ENCODE measurements at places on chromosomes 13 and 19.

DNA sequence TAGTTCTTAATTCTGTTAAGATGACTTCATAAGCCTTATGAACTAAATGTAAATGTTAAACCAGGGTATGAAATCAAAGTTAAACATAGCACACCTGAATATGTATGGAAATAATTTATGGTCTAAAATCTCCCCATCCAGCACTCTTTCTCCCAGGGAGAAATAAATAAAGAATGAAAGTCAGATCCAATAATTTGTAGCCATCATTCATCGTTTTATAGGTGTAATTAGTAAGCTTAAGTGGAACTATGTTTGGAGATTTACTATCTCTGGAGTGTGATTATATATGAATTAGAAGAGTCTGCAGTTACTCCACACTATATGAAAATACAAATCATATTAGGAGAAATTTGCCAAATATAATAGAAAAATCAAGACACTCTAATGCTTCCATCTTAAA is 405.1 kb downstream of the DACH1 start:
- no peak for DNase-seq

DNA sequence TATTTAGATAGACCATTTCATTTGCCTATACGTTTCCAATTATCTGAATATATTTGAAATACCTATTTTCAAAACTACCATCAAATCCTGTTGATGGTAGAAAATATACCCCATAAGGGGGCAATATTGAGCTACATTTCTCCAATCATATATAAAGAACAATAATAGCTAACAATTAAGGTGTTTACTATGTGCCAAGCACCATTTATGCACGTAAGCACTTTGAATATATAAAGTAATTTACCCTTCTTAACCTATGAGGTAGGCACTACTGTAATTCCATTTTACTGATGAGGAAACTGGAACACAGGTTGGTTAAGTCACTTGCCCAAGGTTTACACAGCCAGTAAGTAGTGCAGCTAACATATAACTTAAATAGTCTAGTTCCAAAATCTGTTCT is 79.2 kb downstream of the UBL3 start:
- no peak for DNase-seq

GRCh38 chr19:43782689-43783231 is 2.0 kb upstream of the KCNN4 start:
- DNase-seq: no peak

DNA sequence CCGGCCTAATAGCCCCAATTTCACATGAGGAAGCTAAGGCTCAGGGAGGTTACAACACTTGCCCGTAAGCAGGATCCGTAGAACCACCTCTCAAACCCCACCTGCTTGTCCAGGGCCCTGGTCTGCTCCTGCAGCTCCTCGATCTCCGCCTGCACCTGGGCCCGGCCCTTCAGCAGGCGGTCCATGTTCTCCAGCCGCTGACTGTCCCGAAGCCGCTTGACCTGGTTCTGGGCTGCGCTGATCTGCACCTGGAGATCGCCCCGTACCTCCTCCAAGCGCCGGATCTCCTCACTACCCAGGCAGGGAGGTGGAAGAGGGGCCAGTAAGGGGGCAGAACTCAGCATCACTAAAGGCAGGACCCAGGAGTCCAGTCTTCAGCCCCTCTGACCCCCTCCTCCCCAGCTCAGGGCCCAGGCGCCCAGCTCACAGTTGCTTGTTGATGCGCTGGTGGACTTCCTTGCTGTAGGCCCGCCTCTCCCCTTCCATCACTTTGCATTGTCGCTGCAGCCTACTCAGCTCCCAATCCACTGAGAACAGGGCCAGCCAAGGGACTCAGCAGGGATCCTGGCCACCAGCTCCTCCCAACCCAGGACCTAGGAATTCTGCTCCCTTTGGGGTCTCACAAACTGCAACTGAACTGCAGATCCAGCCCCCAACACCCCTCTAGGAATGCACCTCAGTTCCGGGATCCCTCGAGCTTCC is 6.9 kb upstream of the EMP3 start:
- no peak for DNase-seq

DNA sequence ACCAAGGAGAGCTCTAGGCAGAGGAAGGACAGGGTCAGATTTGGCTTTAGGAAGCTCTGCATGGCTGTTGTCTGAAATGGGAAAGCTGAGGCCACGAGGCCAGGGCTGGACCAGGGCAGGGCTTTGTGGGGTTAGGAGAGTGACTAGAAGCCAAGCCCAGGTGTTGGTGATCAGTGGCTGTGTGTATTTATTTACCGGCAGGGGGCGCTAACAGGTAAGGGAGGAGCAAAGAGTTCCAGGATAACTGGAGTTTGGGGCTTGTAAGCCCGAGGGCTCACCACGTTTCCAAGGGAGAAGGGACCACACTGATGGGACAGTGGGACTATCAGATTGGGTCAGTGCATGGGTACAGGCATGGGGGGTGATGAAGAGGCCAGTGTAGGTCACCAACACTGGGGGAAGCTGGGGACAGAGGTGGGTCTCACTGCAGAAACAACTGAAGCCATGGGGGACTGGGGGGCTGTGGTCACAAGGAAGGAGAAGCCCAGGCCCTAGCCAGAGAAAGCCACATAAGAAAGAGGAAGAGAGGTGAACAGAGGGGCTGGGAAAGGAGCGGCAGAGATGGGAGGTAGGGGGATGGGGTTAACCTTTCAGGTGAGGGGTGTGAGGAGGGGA is 3.9 kb downstream of the TMEM147 start:
- peak; percentile 26 for DNase-seq

GRCh38 chr13:106109391-106109791 is 426.1 kb downstream of the EFNB2 start:
- no peak for DNase-seq

DNA sequence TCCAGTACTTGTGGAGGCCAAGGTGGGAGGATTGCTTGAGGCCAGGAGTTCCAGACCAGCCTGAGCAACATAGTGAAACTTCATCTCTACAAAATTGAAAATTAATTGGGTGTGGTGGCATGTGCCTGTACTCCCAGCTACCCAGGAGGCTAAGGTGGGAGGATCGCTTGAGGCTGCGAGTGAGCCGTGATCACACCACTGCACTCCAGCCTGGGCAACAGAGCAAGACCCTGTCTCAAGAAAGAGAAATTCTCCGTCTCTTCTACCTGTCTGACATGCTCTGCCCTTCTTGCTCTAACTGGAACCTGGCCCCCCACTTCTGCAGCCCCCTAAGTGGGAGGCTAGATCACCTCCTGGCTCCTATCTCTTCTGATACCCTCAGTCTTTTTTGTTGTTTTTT is 7.4 kb downstream of the EIF3K start:
- no peak for DNase-seq

Measured in activated CD8-positive, alpha-beta memory T cell treated with anti-CD3 and anti-CD28 coated beads for 1 hour (primary cell).